ENCODE measurements at places on chromosomes 4 and X.

DNA sequence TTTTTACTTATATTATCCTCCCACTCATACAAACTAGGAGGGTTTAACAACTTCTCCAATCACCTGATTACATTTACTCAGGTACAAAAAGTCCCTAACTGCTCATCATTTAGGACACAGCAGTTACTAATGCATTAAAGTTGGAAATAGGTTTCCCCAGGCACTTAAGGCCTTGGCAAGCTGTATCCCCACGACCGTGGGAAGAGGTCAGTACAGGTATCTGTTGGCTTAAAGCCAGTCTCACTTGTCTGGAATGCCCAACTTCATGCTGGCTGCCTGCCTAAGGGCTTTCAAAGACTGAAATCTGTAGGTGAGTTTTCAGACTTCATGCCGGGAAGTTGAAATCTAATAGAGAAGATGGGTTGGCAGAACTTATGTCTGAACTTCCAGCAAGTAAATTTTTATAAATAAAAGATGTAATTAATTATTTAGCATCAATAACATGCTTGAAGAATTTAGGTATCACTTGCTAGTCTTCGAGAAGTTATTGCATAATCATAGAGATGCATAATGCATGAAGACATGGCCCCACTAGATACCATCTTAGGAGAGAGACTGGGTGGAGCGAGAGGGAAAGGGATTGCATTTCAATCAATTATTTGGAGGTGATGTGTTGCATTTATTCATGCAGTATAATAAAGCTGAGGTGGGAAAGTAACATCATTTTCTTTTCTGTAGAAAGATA is 54.2 kb downstream of the SCD5 start:
- no peak for DNase-seq

DNA sequence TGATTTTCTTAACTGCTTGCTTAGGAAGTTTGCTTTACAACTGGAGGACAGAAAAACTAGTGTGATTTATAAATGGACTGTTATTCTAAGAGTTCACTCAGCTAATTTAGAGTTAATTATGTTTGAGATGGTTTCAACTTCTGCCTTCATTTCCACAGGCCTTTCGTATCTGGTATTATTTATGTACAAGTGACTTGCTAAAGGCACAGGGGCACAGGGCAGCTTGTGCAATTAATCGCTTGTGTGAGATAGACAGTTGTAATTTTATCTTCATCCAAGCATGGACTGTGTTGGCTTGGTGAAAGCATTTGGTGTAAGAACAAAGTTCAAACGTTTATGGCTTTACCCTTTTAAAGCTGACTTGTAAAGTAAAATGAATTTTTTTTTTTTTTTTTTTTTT is 38.3 kb downstream of the GPAT3 start:
- no peak for DNase-seq

DNA sequence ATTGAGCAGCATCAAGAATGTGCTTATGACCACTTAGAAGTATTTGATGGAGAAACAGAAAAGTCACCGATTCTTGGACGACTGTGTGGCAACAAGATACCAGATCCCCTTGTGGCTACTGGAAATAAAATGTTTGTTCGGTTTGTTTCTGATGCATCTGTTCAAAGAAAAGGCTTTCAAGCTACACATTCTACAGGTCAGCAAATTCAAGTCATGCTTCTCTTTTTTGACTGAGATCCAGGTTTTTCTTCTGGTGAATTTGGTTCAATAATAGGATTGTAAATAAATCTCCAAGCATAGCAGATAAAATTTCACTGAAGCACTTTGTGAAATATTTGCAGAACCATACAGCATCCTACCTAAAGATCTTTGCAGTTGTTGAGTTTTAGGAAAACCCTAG is 218.1 kb downstream of the TLL1 start:
- no peak for DNase-seq

- no peak for DNase-seq
These were observed 383.7 kb upstream of the MAGEB18 start for GRCh38 chrX:25754399-25754798.

DNA sequence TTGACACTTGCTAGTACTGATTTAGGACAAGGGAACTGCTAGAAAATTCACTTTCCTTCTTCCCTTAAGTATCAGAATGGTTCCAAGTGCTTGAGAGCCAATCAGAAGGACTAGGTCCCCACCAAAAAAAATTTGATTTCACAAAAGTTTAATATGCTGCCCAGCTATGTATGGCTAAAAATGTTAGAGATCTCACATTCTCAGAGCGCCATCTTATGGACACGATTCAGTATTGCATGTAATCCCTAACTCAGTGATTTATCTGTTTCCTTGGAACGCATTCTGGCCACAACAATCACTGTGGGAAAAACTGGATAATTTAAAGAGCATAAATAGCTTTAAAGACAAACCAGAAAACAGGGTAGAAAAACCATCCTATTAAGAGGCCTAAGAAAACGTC is 255.1 kb upstream of the GPC4 start:
- DNase-seq, result no peak

DNA sequence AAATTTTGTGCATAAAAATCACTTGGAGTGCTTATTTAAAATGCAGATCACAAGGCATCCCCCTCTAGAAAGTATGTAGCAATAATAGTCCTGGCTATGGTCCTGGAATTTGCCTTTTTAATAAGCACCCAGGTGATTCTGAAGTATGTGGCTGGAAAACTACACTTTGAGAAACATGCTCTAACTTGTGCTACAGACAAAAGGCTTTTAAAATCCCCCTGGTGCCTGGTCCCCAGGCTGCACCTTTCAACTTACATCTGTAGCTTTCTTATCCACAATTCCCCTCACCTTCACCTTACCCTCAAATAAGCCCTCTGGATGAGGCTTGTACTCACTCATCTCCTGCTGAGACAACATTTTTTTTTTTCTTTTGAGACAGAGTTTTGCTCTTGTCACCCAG is 21.1 kb downstream of the ART3 start:
- no peak for DNase-seq

- DNase-seq, result no peak
These were observed 332.7 kb upstream of the IGFBP7 start for GRCh38 chr4:57442831-57443291.

GRCh38 chr4:102823897-102824296 is 3.5 kb downstream of the UBE2D3 start:
- DNase-seq, result no peak

DNA sequence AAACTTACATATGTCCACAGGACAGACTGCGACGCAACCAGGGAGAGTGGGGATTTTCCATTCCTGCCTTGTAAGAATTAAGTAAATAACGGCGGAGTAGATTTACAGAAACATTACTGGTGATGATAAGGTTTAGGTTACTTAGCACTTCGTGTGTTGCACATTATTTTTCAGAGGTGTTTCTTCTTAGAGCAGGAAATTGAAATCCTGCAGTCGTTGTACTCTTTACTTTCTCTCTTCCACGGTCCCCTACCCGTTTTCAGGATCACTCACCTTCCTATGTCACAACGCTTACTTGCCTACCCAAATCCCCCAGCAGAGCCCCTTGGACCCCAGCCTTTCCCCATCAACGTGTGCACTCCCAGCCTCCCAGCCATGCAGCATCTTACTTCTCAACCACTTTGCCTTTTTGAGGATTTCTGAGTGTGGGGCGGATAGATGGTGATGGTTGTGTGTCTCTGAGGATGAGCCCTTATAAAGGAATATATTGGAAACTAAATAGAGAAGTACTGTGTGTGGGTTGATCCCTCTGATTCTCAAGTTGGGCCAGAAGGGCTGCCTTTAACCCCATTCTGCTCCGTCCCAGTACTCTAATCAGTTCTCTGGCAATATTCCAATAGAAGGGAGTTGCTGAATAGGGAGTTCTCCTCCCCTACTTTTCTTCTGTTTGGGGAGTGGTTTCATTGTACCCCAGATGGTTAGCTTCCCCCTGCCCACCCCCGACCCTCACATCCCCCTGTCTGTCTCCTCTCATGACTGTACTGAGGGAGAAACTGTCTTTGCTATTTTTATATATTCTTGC is 1.6 kb downstream of the MID2 start:
- no peak for DNase-seq

GRCh38 chrX:70421618-70422017 is 1.5 kb upstream of the GDPD2 start:
- DNase-seq, result no peak

- no peak for DNase-seq
These were observed 121.3 kb downstream of the FAM53A start for GRCh38 chr4:1562771-1563170.

DNA sequence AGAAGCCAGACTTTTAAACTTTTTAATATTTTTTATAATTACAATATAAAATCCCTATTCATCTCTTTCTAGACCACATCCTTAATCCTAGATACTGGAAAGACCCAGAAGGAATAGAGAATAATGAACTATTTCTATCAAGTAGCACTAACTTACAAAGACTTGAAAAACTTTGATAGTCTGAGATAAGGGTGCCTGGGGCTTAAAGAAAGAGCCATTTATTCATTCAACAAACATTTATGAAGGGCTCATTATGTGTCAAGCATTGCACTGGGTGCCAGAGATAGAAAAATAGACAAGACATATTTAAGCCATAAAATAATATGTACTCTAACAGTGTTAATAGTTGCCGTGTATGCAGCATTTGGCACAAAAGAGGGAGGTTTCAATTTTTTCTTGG is 178.0 kb upstream of the EMCN start:
- no peak for DNase-seq

- DNase-seq, result no peak
These were observed 131.7 kb upstream of the FAM47B start for GRCh38 chrX:34810916-34811315.

DNA sequence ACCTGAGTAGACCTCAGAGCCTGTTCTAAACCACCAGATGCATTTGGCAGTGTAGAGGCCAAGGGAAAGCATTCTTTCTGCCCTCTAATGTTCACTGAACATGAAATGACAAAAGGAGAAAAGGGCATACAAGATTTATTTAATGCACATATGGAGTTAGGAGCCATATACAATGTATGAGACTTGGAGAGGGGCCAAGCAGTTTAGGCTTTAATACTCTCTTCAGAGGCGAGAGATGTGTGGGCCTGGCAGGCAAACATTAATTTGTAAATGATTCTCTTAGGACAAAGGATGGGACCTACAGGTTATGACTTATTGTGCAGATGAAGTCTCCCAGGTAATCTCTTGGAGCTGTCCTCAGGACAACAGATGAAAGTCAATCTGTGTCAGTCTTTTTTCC is 631.9 kb downstream of the ADGRL3 start:
- no peak for DNase-seq

- DNase-seq, result no peak
These were observed 20.2 kb upstream of the CCKAR start for GRCh38 chr4:26510334-26510964.

DNA sequence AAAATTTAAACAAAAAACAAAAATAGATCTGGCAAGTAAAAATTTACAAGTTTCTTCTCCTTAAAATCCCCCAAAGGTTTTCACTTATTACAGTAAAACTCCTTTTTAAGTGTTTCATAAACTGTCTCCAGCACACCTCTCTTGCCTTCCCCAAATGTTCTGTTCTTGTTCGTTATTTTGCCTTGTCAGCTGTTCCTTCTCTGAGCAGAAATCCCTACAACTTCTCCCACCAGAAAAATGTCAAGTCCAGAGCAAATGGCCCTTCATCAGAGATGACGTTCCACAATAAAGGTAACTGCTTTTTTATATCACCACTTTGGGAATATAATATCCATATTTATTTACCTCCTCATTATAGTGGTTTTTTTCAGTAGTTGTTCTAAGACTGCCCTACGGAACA is 432.1 kb downstream of the ADAM29 start:
- no peak for DNase-seq
